Fibroblast of the conjunctiva (primary cell): ENCODE measurements at places on chromosomes 1 and 21.

- DNase-seq = no peak
Observed at GRCh38 chr1:219433496-219434131, 179.3 kb downstream of the ZC3H11B start.

DNA sequence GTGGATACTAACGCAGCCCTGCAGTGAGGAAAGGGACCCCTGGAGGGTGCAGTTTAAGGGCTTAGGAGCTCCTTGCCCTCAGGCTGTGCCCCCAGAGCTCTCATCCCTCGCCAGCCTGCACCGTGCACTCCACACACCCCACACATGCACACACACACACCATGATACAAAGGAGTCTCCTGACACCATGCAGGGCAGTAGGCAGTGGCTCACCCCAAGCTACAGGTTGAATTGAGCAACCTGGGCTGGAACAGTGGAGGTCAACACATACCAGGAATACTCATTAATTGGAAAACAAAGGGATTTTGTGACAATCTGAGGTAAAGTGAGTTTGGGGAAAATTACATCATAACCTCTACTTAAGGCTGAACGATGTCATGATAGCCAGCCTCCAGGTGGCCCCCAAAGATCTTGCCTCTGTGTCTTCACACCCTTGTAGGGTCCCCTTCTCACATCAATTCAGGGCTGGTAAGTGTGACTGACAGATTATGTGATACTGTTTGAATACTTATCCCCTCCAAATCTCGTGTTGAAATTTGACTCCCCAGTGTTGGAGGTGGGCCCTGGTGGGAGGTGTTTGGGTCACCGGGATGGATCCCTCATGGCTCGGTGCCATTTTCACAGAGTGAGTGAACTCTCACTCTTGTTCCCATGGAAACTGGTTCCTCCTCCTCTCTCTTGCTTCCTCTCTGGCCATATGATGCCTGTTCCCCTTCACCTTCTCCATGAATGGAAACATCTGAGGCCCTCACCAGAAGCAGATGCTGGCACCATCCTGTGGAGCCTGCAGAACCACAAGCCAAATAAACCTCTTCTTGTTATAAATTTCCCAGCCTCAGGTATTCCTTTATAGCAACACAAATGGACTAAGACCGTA is 111.0 kb upstream of the RAB4A start:
- DNase-seq = no peak

DNA sequence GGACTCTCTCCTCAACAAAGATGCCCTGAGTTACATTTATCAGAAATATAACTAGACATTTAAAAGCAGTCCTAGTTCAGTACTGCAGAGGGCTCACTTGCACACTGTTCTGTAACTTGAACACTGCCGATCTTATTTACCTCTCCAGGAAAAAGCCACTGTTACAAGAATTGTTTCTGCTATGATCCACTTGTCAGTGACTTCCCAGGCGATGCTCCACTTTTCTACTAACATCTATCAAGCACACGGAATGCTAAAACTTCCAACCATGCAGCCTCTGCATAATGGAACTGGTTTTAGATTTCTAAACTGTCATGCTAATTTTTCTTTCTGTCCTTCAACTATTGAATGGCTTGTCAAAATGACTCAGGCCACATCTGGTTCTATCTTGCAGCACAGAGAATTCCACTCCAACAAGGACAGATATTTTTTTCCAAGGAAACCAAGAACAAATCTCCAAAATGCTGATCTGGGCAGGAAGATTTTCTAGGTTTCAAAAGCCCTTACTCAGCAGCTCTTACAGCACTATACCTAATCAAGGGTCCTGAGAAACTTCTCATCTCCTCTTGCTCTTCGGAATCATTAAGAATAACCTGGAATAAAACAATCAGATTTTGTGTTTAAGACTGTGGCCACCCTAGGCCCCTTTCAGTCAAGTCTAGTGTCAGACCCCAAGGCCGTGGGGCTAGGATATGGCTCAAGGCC is 9.9 kb downstream of the SEC16B start:
- peak; percentile 18 for DNase-seq

GRCh38 chr1:107787299-107787698 is 177.7 kb downstream of the VAV3 start:
- DNase-seq = no peak

- DNase-seq = no peak
Observed at GRCh38 chr21:31449921-31450535, 106.0 kb upstream of the TIAM1 start.
